GM12878 (cell line): ENCODE measurements at places on chromosomes 2 and 18. TPM values are rescaled to one million over a fixed set of nuclear protein-coding genes. Genes with fewer than 3 reads are reported as not detected.
A peak's percentile ranks its signal among the peaks of the same experiment; 100 is the strongest.

DNA sequence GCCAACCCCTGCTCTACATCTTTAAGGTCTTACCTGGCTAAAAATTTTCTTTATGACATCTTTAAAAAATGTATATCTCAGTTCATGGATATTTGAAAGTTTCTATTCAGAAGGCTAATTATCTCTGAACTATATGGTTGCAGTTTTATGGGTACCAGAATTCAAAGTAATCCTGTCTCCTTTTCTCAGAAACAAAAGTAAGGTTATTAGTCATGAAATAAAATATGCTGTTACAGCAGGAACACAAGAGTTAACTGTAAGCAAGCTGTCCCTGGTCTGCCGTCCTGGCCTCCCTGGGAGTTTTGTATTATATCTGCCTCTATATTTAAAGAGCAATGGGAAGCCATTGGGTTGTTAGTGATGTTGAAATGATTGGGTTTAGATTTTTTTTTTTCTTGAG, 34.0 kb downstream of the SLC4A1AP start:
- H3K27ac ChIP-seq: no peak overlapping the region
- no peaks in the 10 kb centered on the region for H3K4me1 ChIP-seq
- H3K36me3 ChIP-seq: peaks cover 7% of the 10 kb centered on the region
- no peak overlapping the region for H3K4me3 ChIP-seq

DNA sequence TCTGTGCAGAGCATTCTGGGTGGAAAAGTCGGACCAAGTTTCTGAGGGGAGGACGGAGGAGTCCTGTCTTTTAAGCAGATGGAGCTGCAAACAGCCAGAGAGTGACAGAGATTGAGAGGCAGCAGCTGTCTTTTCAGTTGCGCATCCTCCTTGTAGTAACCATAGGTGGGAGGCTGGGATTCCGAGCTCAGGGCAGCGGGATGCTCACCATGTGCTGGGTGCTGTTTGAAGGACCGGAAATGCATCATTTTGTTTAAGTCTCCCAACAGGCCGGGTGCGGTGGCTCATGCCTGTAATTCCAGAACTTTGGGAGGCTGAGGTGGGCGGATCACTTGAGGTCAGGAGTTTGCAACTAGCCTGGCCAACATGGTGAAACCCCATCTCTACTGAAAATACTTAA, 93.4 kb downstream of the AGAP1 start:
- H3K4me3 ChIP-seq: no peak overlapping the region
- H3K4me1 ChIP-seq: no peaks in the 10 kb centered on the region
- no peak overlapping the region for H3K27ac ChIP-seq
- peaks cover 2% of the 10 kb centered on the region; the same call in 1 of the 2 replicates for H3K27me3 ChIP-seq

DNA sequence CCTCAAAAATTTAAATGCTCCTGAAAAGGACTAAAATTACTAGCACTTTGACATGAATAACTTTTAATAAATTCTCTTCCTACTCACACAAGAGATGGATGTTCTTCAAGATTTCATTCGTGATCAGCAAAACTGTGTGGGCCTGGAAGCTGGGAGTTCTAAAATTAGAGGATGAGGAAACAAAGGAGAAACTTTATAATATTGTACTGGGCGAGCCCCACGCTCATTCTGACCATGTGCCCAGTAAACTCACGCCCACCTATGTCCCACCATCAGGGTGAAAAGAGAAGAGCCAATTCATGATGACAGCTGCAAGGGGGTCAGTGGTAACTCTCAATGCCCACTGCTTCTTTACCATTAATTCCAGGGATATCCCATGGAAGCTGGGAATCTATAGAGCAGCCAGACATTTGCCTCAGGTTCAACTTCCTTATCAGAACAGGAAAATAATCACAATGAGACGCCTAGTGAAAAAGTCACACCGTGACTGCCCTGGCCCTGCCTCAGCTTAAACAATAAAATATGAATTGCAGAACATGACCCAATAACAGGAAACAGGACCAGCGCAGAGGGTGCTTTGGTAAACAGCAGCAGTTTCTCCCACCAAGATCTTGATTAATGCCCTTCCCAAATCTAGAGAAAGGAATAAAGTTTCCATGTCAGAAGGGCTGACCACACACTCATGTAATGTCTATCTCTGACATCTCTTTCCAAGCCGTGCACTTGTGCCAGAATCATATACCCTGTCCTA, 438.6 kb downstream of the TXNL1 start:
- no peak for DNase-seq
- no peaks in the 10 kb centered on the region for H3K4me1 ChIP-seq
- no peak overlapping the region for H3K4me3 ChIP-seq
- H3K36me3 ChIP-seq: no peaks in the 10 kb centered on the region

DNA sequence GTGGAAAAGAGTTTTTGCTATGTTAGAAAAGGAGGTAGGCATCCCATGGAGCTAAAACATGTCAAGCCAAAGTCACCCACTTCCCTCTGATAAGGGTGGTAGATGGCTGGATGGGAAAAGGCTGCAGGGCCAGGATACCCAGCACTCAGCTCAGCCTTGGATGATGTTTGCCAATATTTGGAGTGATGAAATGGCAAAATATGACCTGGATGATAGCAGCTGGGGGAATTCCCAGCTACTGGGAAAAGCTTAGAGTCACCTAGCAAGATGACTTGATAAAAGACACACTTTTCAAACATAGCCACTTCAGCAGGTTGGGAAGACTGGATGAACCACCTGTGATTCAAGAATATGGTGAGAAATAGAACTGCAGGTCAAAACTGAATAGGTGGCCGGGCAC, 10.1 kb downstream of the RFX8 start:
- H3K36me3 ChIP-seq: no peaks in the 10 kb centered on the region
- H3K4me1 ChIP-seq: no peaks in the 10 kb centered on the region
- DNase-seq: no peak
- no peaks in the 10 kb centered on the region for H3K27me3 ChIP-seq
- H3K27ac ChIP-seq: no peak overlapping the region

- peak overlapping the region; percentile 95 for H3K4me3 ChIP-seq
- no peak for DNase-seq
- peaks cover 3% of the 10 kb centered on the region for H3K4me1 ChIP-seq
- no peaks in the 10 kb centered on the region for H3K36me3 ChIP-seq
- peak overlapping the region; percentile 90 for H3K27ac ChIP-seq
- H3K27me3 ChIP-seq: no peaks in the 10 kb centered on the region
Observed at GRCh38 chr2:86623043-86623493, 597 bp downstream of the RNF103 start.

DNA sequence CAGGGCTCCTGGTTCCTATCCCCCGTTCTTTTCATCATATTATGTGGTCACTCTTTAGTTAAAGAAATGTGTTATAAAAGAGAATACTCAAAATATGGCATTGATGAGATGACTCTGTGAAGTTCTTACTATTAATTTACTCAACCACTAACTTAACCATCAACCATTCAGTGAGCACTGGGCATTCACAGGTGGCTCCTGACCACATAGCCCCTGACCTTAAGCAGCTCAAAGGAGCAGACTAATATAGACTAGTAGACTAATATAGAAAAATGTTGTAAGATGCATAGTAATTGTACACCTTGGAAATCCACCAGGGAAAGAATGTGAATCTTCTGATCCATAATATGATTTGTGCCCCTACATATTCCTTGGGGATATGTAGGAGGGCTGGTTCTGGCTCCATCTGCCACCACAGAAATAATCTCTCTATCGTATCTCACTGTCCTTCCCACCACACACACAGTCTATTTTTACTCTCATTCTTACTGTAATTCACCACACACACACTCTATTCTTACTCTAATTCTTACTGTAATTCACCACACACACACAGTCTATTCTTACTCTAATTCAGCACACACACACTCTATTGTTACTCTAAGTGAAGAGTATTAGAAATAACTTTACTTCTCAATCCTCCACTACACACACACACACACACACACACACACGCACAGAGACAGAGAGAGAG, 188.9 kb upstream of the ITGA4 start:
- H3K27ac ChIP-seq: no peak overlapping the region
- no peak for DNase-seq
- no peaks in the 10 kb centered on the region for H3K36me3 ChIP-seq

- H3K27me3 ChIP-seq: no peaks in the 10 kb centered on the region
- no peaks in the 10 kb centered on the region for H3K4me1 ChIP-seq
- H3K27ac ChIP-seq: no peak overlapping the region
- H3K36me3 ChIP-seq: peaks cover 11% of the 10 kb centered on the region
Observed at GRCh38 chr2:97774425-97774824, 61.0 kb downstream of the ZAP70 start.

- H3K27ac ChIP-seq: peak overlapping the region; percentile 29; the same call in 1 of the 2 replicates
- H3K27me3 ChIP-seq: no peaks in the 10 kb centered on the region
- H3K4me1 ChIP-seq: peaks cover 10% of the 10 kb centered on the region
- no peak for DNase-seq
- H3K4me3 ChIP-seq: no peak overlapping the region
- H3K36me3 ChIP-seq: no peaks in the 10 kb centered on the region
Observed at GRCh38 chr2:55159037-55159651, 72.9 kb downstream of the CLHC1 start.

GRCh38 chr2:99032786-99033185, 96.8 kb upstream of the CRACDL start:
- no peak for DNase-seq
- no peaks in the 10 kb centered on the region for H3K36me3 ChIP-seq
- no peak overlapping the region for H3K4me3 ChIP-seq
- H3K27me3 ChIP-seq: no peaks in the 10 kb centered on the region
- H3K4me1 ChIP-seq: no peaks in the 10 kb centered on the region

DNA sequence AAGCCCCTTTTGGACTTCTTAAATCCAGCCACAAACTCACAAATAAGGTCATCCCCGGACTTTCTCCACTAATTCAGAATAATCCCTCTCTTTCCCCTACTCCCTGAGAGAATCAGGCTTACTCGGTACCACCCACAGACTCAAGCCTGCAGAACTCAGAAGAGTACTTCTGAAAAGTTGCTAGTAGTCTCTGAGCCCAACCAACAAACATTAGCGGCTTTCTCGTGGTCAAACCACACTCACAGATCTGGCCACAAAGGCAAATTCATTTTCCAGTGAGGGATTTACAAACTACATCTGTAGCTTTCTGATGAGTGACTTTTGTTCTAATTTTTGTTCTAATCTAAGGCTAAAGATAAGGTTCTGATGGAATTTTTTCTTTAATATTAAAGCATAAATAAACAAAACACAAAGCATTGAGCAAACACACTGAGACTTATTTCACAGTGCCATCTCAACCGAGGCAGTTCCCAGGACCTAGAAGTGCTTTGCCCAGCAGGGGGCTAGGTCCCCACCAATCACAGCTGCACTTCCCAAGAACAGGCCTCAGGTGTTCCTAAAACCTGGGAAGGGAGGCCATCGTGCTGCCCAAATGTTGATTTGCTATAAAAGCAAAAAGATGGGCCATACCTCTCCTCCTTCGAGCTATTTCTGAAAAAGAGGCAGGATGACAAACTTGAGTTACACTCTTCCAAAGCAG, 110.7 kb downstream of the COLEC12 start:
- H3K4me1 ChIP-seq: no peaks in the 10 kb centered on the region
- H3K27ac ChIP-seq: no peak overlapping the region
- H3K4me3 ChIP-seq: no peak overlapping the region
- H3K27me3 ChIP-seq: no peaks in the 10 kb centered on the region

Gene SGPP2
- total RNA-seq: 19.8 and 20.7 TPM in 2 replicates
